ACHN (cell line): ENCODE measurements at places on chromosomes 7 and 10.

DNA sequence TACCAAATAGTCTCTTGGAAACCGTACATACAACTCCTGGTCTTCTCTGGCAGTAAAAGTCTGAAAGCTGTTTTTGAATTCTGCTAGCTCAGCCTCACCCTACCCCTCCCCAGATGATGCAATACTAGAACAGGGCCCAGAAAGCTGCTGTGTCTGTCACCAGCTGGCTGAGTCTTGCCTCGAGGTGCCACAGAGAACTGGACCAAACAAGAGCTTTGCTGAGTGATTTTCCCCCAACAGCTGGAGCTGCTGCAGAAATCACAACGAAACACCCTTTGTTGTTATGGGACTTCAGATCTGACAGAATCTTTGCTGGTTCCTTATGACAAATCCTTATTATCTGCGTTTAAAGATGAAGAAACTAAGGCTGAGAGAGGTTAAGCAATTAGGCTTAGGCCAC is 134.1 kb downstream of the SPAG6 start:
- DNase-seq: no peak

GRCh38 chr10:100341953-100342626 is 4.9 kb upstream of the SCD start:
- peak; percentile 71 for DNase-seq

GRCh38 chr7:90172624-90173023 is 18.4 kb downstream of the STEAP1 start:
- no peak for DNase-seq

DNA sequence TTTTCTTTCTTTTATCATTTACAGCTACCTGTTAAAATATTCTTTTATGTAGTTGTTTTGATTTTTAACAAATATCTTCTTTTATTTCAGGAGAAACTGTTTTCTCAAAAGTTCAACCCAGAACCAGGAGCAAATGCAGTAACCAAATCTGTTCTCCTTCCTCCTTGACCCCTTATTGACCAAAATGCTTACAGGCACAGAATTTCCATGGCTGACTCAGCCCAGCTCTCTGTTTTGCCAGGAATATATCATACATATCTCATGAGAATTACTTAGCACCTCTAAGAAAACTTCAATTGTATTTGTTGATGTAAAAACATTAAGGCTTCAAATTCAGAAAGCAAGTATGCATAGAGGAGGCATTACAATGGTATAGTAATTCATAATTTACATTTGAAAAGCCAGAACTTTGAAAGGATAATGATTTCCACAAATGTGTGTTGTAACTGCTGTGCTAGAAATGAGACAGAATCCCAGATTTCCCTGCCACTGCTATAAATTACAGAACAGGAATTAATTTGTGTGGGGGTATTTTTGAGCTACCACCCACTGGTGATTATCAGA is 2.2 kb downstream of the GSAP start:
- no peak for DNase-seq

DNA sequence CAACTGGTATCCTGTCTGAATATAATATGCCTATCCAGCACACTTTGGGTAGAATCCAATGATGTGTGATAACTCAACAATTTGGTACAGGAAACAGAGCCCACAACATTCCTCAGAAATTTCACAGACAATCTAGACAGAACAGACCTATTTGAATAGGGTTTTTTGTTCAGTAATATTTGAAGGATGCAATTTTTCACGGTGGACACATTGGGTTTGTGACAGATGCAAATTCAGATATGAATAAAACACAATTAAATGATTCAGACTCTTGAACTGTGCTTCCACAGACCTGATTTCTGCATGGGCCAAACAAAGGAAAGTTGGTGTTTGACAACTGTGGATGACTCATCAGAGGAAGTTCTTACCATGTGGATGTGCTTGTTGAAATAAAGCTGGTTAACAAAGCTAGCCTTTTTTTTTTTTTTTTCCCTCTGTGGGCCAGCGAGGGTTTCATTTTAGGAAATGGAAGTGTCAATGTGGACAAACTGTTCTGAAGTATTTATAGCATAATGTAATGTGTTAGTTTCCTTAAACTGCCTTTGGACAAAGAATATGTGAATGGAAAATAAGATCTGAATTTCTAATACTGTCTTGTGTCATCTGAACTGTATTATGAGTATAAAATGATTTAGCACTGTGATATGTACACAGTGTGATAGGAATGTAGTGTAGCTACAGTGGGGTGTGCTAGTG is 43.2 kb upstream of the FAM133B start:
- DNase-seq: peak; percentile 93

DNA sequence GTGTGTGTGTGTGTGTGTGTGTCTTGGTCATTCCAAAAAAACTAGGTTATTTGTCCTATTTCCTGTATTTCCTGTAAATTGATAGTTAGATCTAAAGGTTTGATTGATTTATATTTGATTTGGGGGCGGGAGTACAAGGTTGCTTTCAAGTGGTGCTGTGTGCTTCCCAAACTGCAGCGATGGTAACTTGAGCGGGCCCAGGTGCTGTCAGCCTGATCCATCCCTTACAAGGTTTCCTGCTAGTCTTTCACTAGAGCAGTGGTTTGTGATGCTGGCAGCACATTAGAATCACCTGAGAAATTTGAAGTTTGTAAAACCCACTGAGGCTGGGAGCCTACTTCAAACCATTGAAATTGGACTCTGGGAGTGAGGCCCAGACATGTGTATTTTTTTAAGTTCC is 23.7 kb downstream of the ABCC2 start:
- DNase-seq: no peak

GRCh38 chr10:86100581-86101061 is 266.0 kb downstream of the GRID1 start:
- peak; percentile 55 for DNase-seq

- no peak for DNase-seq
Observed at GRCh38 chr10:112756235-112756527, 193.9 kb upstream of the TCF7L2 start.

GRCh38 chr10:24418532-24418931 is 209.6 kb downstream of the KIAA1217 start:
- DNase-seq: peak; percentile 17

GRCh38 chr7:3867863-3868262 is 566.8 kb downstream of the SDK1 start:
- no peak for DNase-seq

DNA sequence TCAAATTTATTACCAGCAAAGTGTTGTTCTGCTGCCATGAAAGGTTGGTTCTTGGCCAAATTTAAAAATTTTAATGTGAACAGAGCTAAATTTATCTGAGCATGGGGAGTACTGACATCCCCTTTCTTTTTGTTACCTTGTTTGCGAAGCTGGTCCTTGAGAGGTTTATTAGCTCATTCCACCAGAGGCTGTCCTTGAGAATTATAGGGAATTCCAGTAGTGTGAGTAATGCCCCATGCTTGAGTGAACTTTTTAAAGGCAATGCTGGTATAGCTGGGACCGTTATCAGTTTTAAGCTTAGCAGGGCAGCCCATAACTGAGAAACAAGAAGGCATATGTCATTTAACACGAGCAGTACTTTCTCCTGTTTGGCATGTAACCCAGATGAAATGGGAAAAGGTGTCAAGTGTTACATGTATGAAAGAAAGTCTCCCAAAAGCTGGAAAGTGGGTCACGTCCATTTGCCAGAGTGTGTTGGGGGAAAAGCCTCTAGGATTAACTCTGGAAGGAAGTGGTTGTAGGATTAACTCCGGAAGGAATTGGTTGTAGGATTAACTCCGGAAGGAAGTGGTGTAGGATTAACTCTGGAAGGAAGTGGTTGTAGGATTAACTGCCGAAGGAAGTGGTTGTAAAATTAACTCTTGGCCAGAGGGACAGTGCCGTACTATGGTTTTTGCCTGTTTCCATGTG is 37.3 kb upstream of the AKR1C2 start:
- peak; percentile 58 for DNase-seq

GRCh38 chr7:70775570-70776156 is 356.3 kb upstream of the GALNT17 start:
- DNase-seq: peak; percentile 10

DNA sequence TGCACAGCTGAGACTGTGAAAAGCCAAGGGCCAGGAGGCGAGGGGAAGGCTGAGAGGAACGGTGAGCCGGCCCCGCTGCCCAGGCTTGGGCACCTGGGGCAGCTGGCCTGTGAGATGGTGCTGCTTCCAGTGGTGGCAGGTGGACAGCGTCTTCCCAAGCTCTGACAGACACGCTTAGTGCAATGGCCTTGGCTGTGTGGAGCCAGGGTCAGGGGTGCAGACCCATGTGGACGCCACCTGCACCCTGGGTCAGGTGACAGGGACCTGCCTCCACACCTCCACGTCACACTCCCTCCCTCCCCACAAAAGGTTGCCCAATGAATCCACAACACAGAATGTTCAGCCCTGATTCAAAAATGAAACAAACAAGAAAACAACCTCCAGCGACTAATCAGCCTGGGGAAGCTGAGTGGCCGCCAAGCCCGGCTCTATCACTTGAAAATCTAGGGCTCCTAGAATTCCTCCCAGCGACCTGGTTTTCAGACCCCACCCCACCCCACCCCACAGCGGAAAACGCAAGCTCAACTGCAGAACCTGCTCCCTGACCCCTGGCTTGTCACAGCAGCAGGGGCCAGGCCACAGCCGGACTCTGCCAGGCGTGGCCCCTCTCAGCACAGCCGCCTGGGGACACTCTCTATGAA is 54.3 kb downstream of the PRKAG2 start:
- DNase-seq: no peak

DNA sequence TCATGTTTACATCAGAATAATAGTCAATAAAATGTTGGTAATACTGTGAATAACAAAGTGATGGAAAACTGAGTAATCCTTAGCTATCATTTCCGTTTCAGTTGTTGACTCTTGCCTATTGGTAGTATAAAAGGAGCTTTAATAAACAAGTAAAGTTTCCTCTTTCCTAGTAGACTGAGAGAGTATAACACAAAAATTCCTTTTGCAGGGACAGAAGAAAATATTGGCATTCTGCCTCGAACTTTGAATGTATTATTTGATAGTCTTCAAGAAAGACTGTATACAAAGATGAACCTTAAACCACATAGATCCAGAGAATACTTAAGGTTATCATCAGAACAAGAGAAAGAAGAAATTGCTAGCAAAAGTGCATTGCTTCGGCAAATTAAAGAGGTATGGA is 9.4 kb downstream of the KIF20B start:
- no peak for DNase-seq

- no peak for DNase-seq
Observed at GRCh38 chr7:140888087-140888486, 36.6 kb downstream of the BRAF start.

GRCh38 chr10:10609379-10609955 is 408.2 kb upstream of the CELF2 start:
- DNase-seq: no peak

- DNase-seq: no peak
Observed at GRCh38 chr7:5635006-5635405, 146.5 kb downstream of the RNF216 start.

GRCh38 chr7:128003167-128003566 is 28.1 kb downstream of the LRRC4 start:
- DNase-seq: no peak

GRCh38 chr10:605632-606325 is 83.7 kb downstream of the DIP2C start:
- DNase-seq: no peak

DNA sequence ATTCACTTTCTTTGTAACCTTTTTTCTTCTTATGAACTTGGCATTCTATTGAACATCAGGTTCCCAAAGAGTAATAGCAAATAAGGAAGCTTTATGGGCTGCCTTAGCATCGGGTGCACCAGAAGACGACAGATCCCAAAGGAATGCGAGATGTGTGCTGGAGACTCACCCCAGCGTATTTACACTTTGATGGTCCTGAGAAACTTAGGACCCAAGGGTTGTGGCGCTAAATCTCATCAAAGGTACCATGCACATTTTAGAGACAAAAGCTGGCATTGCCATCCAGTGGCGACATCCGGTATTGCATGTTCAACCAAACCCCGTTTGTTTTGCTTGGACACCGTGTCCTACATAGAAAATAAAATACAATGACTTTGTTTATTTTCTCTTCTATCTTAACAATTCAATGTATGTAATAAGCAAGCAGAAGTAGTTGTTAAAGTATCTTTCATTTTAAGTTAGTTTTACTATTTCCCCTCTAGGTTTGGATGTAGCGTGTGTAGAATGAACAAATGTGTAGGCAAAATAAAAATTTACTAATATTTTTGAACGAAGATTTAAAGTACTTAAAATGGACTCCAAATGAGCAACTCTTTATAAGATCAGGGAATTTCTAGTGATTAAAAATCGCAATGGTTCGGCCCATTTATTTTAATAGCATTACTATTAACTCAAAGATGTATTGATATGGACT is 1154.8 kb downstream of the GATA3 start:
- peak; percentile 52 for DNase-seq

- DNase-seq: no peak
Observed at GRCh38 chr7:115015619-115016018, 93.7 kb downstream of the MDFIC start.

GRCh38 chr7:145212050-145212449 is 376.2 kb upstream of the TPK1 start:
- no peak for DNase-seq

- no peak for DNase-seq
Observed at GRCh38 chr10:71072131-71072822, 140.1 kb upstream of the UNC5B start.

DNA sequence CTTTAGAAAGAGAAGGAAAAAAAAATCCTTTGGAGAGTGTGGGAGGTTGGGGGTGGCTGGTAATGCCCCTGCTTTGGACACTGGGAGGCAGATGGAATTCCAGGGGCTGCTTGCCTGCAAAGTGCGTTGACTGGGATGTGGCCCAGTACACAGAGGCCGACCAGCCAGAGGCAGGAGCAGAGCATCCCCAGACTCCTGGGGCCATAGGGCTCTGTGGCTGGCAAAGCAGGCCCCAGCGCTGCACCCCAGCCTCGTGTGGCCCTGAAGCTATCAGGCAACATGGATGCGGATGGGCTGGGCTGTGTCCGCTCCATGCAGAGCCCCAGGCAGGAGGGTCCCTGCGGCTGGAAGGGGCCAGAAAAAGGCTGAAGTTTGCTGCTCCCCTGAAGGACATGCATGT is 361.6 kb upstream of the FZD8 start:
- DNase-seq: no peak

GRCh38 chr10:111297351-111297848 is 220.6 kb downstream of the ADRA2A start:
- DNase-seq: peak; percentile 39

DNA sequence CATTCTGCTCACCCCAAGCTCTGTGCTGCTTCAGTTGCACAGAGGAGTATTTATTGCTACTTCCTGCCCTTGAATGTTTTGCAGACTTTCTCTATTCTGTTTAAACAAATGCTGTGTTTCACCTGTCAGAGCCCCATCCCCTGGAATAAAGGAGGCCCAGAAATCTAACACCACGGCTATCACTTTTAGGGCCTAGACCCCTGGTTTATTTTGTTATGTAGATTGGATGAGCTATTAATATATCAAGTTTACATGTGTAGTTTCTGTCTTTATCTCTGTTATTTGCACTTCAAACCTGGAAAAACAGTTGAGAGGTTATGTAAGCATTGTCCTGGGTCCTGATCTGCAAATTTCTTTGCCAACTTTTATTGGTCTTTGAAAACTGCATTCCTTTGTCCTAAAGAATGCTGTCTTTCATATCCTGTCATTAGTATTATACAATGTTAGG is 630.1 kb downstream of the PARD3 start:
- DNase-seq: no peak

GRCh38 chr7:1669954-1670893 is at the start of gene ELFN1:
TSS of gene ELFN1 (plus strand) at chr7:1670277. CDS start at chr7:1744597, 74,320 bp downstream.
- DNase-seq: no peak
